ENCODE measurements at places on chromosomes 3 and 15.
A peak's percentile ranks its signal among the peaks of the same experiment; 100 is the strongest.

DNA sequence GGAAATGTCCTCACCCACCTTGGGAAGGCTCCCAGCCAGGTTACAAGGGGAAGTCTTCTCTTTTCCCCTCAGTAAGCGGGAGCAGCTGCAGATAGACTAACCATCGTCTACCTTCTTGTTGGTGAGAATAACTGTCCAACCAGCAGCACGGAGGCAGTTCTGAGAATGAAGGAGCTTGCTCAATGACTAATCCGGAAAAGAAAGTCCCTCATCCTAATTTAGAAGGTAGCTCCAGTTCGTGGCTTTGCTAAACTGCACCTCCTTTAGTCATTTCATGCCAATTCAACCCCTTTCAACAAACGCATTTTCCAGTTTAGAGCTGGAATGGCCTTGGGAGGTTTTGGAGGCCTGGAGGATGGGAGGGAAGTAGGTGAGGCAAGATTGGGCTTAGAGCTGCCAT is 527.4 kb upstream of the PROK2 start:
- DNase-seq, result no peak

DNA sequence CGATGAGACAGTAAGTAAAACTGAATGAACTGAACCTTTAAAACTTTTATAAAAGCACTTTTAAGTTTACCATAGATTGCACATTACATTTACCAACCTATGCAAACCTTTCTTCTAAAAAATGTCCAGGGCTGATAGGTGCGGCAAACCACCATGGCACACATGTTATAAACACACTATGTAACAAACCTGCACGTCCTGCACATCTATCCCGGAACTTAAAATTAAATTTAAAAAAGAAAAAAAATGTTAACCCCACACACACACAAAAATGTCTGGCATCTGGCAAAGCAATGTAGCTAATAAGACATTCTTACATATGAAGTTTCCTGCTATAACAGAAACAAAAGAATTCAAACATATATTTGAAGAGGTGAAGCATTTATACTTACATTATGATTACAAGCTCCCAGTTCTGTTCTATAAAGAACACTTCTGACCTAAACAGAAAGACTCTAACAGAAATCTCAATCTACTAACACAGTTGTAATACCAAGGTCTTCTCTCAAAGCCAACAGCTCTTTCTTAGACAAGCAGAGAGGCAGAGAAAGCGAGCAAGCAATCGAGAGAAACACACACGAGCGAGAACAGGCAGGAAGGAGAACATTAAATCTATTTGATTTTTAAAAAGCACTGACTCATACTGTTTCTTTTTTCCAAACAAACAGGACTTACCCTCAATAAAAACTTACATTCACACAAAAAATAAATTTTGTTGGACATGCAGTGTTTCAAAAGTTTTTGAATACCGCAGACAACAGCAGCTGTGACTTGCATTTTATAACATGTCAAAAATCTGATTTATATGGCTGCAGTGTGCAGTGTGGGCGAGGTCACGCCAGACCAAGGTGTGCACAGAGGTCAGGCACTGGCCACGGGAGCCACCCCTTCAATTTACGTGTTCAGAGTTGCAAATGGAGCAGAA is at the start of gene NRG4:
Gene NRG4 (minus strand): TSS at position 798 of the 925 bp plus-strand sequence. CDS start 1,194 bp downstream, outside the sequence.
- DNase-seq, result peak; percentile 63

- DNase-seq, result no peak
These were observed 180.6 kb downstream of the LSAMP start for GRCh38 chr3:116264546-116265319.

DNA sequence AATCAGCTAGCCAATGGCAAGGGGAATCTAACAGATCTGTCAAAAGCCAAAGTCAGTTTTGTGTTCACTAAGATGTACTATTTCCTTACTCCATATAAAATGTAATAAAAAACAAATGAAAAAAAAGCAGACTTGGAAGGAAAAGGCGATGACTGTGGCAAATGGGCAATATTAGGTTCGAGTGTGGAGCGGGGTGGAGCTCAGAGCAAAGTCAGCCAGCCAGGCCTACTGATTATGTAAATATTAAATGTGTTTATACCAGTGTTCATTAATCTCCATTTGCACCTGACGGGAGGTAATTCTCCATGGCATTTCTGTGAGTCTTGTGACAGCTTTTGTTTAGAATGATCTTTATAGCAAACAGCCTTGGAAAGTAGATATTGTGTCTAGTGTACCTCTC is 96.2 kb upstream of the KCNMB2 start:
- peak; percentile 26 for DNase-seq

GRCh38 chr3:67402873-67403272 is 251.5 kb downstream of the SUCLG2 start:
- no peak for DNase-seq

GRCh38 chr15:37893309-37893708 is 41.1 kb upstream of the TMCO5A start:
- DNase-seq, result no peak

DNA sequence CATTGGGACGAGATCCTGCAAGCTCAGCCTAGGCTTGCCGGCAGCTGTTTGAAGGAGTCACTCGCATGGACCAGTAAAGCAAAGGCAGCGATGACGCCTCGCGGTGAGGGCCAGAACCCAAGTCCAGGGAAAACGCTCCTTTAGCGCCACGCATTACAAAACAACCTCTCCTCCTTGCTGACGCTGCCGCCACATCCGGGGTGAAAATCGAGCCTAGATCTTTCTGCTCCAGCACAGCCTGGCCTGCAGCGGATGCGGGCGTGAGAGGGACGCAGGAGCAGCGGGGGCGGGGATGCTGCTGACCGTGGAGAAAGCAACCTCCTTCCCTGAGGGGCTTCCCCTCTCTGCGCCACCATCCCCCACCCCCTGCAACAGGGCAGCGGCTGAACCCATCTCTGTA is 46.7 kb downstream of the CASR start:
- no peak for DNase-seq

DNA sequence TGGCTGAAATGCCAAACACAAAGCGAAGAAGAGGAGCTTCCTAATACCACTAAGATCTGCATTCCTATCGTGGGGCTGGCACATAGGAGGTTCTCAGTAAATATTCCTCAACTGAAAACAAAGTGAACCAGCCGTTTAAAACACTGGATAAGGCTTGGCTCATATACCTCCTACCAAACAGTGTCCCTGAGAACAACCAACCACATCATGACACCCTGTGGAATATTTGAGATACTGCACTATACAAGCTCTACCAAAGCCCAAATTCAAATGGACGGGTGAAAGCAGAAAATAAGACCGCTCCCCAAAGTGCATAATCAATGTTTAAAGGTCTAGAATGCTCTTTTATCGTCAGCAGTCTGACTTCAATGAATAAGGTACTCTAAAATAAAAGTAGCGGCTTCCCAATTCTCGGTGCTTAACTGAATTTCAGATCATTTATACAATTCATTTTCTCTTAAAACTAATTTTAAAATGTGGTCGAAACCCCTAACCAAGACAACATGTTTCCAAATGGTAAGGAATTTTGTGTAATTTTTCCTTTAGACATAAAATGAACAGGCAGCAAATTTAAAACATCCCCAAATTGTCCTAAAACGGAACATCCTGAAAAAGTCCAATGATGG is 425.8 kb downstream of the ERC2 start:
- peak; percentile 90 for DNase-seq

GRCh38 chr15:43029476-43029875 is 76.4 kb downstream of the UBR1 start:
- DNase-seq, result no peak

DNA sequence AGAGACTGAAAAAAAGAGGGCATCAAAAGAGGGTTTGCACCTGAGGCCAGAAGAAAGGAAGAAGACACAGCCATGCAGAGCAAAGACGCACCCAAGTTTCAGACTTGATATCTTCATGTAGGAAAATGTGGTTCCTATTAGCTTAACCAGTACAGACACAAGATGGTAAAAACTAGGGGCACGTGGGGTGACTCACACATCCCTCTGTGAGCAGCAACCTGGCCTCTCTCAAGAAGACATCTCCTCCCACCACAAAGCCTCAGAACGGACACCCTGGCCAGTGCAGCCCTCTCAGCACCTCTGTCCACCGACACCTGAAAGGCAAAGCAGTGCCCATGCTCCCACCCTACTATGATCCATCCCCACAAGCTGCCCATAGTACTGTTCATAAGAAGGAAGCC is 33.3 kb downstream of the GLB1 start:
- no peak for DNase-seq

DNA sequence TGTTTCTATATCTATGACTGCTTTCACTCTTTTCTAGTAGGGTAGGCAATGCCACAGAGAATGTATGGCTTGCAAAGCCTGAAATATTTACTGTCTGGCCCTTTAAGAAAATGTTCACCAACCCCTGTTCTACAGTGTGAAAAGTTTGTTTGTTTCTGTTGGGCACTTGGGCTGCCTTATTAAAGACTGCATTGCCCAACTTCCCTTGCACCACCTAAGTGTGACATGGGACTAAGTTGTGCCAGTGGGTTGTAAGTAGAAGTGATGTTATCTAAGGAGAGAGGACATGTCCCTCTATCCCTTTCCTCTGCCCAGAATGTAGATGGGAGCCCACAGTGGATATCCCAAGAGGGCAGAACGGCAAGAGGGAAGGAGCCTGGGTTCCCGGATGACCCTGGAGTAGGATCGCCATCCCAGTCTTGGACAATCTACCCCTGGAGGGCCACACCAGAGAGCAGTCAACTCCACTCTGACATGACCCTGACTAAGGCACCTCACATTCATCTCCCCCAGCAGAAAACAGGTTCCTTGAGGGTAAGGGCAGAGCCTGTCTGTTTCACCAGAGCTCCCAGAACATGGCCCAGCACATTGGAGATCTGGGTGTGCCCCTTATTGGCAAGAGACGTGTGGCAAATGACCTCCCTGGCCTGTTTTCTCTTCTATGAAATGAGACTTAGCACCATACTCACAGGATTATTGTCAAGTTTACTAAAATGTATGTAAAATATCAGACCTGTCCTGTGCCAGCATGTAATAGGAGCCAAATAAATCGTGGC is 138.8 kb downstream of the SMAD6 start:
- no peak for DNase-seq
